Fibroblast of skin of back (primary cell): ENCODE measurements at places on chromosomes 1 and 21.
A peak's percentile ranks its signal among the peaks of the same experiment; 100 is the strongest.

- DNase-seq = peak; percentile 93
These were observed at the start of gene MUL1 for GRCh38 chr1:20507564-20508410. Gene MUL1 (minus strand): TSS chr1:20508151. CDS start chr1:20508024, 127 bp downstream.

DNA sequence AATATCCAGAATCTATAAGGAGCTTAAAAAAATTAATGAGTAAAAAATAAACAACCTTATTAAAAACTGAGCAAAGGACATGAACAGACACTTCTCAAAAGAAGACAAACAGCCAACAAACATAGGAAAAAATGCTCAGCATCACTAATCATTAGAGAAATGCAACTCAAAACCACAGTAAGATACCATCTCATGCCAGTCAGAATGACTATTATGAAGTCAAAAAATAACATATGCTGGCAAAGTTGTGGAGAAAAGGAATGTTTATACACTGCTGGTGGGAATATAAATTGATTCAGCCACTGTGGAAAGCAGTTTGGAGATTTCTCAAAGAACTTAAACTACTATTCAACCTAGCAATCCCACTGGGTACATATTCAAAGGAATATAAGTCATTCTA lies 25.3 kb downstream of the PIGK start:
- DNase-seq = peak; percentile 51

GRCh38 chr1:19483261-19483660 lies 2.1 kb downstream of the CAPZB start:
- DNase-seq = no peak

DNA sequence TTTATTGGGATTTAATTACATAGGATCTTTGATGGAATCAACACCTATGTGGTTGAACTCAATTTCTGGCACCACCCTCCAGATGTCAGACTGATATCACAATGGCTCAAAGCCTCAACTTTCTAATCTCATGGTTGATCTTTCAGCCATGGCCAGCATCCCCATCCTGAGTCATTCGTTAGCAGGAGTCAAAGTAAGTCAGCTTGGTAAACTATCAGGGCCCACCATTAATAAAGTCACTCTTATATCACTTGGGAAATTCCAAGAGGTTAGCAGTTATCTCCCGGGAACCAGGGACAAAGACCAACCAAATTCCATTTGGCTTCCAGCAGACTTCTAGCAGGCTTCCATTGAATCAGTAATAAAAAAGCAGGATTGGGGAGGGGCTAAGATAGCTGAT lies 50.7 kb upstream of the TNFSF4 start:
- peak; percentile 43 for DNase-seq

DNA sequence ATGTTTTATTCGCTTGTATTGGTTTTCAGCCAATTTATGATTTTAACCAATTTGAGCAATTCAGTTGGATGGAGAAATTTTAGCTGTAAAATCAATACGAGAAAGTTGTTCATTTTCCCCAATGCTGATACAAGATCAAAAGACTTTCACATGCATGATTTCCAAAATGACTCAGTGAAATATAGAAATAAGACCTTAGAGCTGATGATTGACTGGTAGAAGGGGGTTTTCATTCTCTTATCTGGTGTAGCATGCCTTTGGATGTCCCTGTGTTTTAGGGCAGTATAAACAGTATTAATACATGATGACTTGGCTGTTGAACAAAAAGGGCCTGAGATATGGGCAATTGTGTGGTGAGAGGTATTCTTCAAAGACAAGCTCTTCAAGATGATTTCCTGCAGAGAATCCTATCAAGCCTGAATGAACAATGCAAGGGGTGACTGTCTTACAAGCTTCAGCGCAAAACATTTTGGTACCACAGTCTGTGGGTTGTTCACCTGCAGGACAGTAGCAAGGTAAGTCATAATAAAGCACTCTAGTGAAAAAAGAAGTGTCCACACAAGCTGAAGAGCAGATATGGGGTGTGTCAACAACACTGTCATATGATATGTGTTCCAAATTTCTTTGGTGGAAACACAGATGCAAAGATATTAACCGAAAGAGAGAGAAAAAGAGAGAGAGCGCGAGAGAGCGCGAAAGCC lies 156.2 kb downstream of the TNFSF18 start:
- no peak for DNase-seq

DNA sequence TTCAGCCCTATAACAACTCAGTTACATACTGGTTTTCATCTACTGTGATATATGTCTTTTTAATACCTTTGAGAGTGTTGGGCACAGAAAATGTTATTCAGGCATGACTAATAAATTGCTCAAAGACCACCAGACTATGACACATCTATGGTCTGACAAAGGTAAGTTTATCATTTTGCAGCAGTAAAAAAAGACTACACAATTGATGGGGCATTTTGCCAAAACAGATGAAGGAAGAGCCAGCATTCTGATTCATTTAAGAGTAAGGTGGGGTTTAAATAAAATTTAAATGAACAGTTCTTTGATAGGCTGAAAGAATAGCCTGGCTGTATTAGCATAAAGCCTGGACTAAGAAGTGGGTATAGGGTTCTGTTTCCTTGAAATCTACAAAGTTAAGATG lies 8.8 kb upstream of the RNPC3 start:
- peak; percentile 35 for DNase-seq

DNA sequence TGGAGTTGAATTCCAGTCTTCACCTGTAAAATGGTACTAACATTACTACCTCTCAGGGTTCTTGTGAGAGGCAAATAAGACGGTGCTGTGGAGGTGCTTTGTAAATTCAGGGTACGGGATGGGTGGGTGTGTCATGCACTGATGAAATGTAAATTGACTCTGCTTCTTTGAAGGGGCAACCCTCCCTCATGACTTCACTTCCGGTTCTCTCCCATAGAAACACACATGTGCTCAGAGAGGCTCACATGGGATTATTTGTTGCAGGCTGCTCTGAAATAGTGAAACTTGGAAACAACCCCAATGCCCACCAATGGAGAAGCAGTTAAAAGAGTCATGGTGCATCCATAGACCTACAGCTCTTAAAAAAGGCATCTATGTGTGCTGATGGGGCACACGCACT lies 44.9 kb upstream of the SCMH1 start:
- DNase-seq = peak; percentile 12

DNA sequence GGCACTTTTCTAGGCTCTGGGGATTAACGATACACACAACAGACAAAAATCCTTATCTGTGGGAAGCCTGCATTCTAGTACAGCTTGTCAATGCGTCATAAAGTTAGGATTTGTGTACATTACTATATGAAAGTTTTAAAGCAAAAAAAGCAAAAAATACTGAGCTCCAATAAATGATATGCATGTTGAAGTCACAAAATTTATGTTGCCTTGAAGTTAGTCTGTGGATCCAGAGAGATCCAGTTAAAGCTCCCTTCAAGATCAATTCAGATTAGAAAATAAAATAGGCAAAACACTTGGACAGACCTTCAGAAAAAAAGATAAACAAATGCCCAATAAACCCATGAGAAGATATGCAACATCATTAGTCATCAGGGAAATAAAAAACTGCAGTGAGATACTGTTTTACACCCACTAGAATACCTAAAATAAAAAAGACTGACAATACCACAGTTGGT lies 33.1 kb upstream of the KCNQ4 start:
- DNase-seq = no peak

- DNase-seq = no peak
These were observed 41.7 kb downstream of the SYT6 start for GRCh38 chr1:114111731-114112641.

DNA sequence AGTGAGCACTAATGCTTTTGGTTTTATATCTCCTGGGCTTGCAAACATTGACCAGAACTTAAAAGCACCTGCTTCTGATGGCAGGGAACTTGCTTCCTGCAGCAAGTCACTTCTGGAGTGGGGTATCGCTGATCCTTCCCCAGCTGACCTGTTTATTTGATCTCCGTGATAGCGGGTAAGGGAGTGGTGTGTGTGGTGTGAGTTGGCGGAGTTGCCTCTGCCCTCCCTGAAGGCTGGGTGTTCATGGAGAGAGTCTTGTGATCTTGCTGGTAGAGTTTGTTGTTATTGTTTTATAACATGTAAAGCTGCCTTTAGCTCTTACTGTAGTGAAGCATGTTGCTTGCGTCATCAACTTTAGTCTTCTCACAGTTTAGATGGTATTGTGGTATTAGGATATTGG lies 3.9 kb downstream of the MFN2 start:
- no peak for DNase-seq

DNA sequence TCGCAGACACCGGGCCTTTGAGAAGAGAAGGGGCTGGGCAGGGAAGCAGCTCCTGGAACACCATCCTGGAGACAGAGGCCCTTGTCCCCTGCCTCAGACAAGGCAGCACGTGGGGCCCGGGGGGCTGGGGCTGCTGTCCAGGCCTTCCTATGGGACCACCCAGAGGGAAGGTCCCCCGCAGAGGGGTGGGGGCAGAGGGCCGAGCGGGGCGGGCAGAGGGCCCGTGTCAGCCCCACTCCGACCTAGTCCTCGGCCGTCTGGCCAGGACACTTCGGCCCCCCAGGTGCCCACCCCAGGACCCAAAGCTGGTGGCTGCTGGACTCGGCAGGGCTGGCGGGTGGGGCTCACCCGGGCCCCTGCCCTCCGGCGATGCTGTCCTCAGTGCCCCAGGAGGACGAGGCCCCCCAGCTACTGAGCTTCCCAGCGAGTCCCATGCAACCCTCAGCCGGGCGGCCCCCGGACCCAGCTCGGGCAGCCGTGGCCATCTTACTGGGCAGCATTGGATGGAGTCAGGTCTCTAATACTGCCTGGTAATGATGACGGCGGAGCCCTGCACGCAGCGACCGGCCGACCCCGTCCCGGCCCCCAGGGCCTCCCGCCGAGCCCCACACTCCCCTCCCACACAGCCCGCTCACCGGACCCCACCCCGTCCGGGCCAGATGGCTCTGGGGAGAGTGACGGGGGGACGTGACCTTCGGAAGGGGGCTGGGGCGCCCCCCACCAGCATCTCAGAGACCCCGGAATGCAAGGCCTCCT lies 6.9 kb upstream of the TTLL10 start:
- DNase-seq = no peak

GRCh38 chr21:43372663-43373361 lies 54.1 kb downstream of the SIK1 start:
- no peak for DNase-seq

DNA sequence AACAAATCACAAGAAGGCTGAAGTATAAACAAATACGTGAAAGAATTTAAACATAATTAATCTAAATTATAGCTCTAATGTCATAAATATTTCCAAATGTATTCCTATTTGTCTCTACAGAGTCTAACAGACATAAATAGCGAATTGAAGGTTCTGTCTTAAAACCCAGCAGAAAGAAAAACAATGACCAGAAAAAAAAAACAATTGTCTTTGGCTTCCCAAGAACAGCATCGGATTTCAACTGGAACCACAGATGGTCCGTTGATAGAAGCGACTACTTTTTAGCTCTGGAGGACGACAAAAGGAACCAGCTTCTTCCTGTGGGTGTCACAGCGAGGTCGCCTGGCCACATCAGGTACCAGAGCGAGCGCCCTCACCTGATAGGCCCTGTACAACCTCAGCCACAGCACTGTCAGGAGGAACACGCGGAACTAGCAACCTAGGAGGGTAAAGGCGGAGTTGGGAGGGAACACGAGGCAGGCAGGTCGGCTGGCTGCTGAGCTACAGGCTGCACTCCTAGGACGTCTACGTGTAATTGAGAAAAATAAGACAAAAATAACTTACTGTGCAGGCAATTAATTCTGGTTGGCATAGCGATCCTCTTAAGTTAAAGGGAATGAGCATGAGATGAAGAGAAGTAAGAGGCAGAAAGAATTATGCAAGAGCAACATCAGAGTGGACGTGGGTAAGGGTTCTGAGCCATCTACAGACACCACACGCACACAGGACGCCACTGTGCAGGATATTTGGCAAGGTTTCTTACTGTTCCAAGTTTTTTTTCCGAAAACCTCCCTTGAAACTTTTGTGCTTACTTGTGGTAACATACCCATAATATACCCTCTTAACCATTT lies 16.7 kb upstream of the PRDM15 start:
- peak; percentile 44 for DNase-seq

DNA sequence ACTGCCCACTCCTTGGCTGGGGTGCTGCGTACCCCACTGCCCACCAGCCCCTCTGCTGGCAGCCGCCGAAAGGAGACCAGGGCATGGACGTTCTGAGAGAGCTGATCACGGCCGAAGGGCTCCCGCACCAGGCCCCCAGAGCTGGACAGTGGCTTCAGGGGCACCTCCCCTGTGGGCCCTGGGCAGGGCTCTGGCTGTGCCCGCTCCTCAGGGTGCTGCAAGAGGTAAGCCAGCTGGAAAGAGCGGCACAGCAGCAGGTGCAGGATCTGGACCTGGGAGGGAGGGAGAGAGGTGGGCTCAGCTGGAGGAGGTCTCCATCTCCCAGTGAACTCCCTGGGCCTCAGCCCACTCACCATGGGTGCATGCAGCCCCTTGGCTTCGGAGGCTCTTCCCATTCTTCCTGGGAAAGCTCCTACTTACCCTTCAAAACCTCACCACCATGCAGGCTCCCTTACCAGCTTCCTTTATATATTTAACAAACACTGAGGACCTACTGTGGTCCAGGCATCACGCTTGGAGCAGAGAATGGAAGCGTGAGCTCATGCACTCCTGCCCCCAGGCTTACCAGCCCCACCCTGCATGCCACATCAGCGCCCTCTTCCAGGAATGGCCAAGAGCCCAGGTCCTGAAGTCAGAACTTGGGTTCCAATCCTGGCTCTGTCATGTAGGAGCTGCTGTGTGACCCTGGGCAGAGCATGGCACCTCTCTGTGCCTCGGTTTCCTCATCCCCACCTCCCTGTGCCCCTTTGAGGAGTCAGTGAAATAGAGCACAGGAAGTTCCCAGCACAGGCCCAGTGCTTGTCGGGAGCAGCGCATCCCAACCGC lies 6.8 kb upstream of the KIF17 start:
- no peak for DNase-seq

DNA sequence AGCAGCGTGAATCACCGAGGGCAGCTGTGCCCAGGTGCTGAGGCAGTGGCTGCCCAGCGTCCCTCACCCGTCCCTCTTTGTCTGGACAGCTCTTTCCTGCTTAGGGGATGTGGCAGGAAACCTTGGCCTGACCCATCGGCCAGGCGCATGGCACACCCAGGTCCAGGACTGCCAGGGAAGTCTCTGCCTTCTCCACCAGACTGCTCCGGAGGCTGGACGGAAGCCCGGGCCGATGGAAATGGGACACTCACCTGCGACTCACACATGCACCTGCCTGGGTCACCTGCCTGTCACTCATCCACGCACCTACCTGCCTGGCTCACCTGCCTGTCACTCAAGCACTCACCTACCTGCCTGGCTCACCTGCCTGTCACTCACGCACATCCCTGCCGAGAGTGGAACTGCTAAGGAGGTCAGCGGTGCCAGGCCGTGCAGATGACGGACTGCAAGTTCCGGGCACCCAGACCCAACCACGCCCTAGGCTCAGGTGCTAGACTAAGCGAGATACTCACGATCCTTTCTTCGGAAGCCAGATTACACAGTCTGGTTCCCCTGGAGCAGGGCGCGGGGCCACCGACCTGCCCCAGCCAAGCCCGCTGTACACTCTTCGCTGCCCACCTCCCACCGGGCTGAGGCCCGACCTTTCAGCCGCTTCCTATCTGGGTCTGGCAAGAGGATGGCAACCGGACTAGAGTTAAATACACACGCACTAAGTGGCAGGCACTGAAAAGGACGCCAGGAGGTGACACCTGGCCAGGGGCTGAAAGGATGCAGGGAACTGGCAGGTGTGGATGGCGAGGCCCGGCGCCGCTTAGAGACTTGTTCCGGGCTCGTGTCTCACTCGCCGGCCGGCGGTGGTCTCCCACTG lies 1.1 kb downstream of the UBE2J2 start:
- no peak for DNase-seq

GRCh38 chr21:15852146-15852545 lies 122.4 kb downstream of the USP25 start:
- DNase-seq = no peak
